ENCODE measurements at places on chromosomes 3 and 15.

- no peak for DNase-seq
These were observed 15.3 kb downstream of the RAB43 start for GRCh38 chr3:129106320-129106719.

- no peak for DNase-seq
These were observed 279.9 kb upstream of the UMPS start for GRCh38 chr3:124450366-124450765.

GRCh38 chr3:58731673-58732072 lies 65.1 kb upstream of the FAM3D start:
- DNase-seq, result no peak

- DNase-seq, result no peak
These were observed 260.7 kb downstream of the PLOD2 start for GRCh38 chr3:145900056-145900829.

- DNase-seq, result no peak
These were observed 24.3 kb upstream of the FBXL22 start for GRCh38 chr15:63572749-63573464.

DNA sequence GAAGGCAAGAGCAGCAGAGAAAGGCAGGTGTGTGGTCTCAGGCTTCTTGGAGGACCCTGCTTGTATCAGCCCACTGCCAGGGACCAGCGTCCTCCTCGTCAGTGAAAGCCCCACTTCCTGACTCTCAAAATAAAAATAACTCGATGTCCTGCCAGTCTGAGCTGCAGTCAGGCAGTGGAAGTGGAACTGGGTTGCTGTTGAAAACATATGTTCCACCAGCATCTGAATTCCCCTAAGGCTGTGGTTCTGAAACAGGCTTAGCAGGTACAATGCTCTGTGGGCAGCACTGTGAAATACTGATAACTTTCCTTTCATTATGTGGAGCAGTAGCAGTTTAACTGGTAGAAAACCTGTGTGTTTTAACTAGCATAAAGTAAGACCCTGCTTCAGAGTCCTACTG lies 121.6 kb upstream of the EIF1B start:
- DNase-seq, result no peak

DNA sequence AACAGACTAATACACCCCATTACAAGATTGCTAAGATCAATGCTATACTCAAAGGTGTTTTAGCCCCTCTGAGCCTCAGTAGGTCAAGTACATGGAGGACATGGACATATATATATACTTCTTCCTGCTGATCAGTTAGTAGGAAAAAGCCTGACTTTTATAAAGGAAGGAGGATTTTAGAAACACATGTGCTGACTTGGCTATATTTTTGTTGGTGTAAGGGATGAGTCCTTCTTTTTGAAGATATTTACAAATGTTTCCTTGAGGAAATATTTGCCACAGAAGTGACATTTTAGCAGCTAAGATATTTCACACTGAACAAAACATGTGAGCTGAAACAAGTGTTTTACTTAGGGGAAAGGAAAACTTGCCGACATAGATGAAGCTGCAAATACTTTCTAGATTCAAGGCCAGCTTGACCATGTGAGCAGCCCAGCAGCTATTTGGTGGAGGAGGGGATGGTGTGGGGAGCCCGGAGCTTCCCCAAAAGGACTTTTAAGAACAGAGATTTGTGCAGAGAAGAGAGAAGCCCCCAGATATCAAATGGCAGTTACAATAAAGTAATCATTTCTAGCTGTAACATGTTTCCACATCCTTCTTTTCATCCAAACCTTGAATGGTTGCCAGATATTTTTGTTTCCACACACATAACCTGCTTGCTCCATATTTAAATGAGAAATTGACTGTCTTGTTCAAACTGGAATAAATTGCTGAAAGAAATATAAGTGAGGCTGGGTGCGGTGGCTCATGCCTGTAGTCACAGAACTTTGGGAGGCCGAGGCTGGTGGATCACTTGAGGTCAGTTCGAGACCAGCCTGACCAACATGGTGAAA lies 111.7 kb upstream of the NR2F2 start:
- DNase-seq, result no peak

- no peak for DNase-seq
These were observed 172.6 kb downstream of the SATB1 start for GRCh38 chr3:18252578-18252977.

DNA sequence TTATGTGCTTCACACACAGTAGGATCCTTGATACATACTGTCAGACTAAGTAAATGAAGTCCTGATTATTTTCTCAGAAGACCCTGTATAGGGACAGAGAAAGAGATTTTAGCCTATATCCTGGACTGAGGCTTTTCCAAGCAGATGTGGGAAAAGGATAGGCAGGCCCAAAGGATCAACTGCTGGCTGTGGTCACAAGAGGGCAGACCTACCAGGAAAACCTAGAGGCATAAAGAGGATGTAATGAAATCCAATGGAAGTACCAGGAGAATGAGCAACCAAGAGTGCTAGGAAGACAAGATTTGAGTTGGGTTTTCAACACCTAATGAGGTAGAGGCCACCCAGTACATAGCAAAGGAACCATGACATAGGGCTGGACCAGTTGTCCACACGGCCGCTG lies 23.1 kb downstream of the DCLK3 start:
- no peak for DNase-seq

- DNase-seq, result no peak
These were observed 20.7 kb upstream of the SPESP1 start for GRCh38 chr15:68909601-68910100.

- peak; percentile 40 for DNase-seq
These were observed 1.7 kb upstream of the NME9 start for GRCh38 chr3:138331143-138331894.

- DNase-seq, result peak; percentile 10
These were observed 3.6 kb upstream of the TNK2 start for GRCh38 chr3:195911946-195912270.

DNA sequence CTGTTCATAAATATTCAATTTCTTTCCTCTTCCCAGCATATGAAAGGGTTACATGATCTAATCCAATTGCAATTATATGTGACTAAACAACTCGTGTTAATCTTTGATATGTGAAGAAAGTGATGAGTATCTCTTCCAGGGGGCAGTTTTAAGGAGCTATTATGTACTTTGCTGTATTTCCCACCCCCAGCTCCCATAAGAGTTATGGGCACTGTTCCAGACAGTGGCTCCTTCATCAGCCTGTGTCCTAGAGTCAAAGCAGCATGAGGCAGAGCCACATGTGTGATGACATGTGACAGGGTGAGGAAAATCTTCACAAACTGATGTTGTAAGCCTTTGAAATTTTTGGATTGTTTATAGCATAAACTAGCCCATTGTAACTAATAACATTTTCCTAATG lies 315.4 kb downstream of the DIPK2A start:
- no peak for DNase-seq

- no peak for DNase-seq
These were observed 616.1 kb downstream of the OTOL1 start for GRCh38 chr3:162112719-162113118.

GRCh38 chr3:61858054-61858453 lies 296.7 kb downstream of the PTPRG start:
- no peak for DNase-seq

DNA sequence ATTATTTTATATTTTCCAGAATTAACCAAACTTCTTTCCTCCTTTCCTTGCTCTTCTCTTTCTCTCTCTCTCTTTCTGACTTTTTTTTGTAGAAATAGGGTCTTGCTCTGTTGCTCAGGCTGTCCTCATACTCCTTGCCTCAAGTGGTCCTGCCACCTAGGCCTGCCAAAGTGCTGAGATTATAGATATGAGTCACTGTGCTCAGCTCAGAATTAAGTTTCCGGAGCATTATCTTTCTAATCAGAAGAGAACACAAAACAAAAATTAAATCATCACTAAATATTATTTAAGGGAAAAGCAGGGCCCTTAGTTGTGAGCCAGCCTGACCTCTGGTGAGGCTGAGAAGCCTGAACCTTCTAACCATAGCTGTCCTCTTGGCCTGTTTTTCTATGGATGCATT lies 168.2 kb downstream of the SOX2 start:
- no peak for DNase-seq

DNA sequence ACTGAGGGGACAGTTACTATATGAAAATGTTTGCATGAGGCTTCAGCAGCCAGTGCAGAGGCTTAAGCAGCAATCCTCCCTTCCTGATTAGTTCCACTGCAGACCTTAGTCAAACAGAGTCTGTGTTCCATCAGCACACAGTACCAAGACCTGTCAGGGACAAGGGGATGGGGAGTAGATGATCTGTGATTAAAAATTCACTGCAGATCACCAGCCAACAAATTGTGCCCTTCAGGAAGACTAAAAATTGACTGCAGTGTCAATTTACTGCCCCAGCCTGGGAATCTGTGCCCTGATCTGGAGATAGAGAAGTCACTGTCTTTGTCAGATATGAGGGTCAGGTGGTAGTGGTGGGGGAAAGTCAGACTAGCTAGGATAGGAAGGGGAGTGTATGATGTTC lies 13.8 kb upstream of the NMNAT3 start:
- DNase-seq, result no peak

GRCh38 chr3:133998691-133999241 lies 31.0 kb downstream of the SLCO2A1 start:
- DNase-seq, result no peak

DNA sequence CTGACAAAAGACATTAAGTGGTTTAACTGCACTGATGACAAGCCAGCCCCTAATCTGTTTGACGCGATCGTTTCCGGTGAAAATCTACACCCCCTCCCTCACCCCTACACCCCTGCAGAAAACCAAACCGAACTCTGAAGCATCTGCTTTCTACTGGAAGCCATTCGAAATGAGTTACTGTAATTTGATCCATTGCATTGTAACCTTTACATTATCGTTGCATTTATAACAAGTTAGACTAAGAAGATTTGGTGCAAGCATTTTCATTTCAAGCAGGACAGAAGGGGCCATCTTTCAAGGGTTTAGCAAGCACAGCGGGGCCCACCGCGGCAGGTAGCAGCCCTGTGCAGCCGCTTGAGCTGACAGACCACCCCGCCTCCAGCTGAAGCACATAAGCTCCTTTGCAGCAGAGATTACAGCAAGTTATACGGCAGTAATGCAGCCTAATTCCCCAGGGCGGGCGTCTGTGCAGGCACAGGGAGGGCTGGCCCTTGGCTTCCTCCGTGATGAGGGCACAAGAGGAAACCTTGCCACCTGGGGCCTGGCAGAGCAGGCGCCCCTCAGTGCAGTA lies 79.3 kb downstream of the CHSY1 start:
- no peak for DNase-seq

- DNase-seq, result no peak
These were observed 173.4 kb downstream of the SERPINI1 start for GRCh38 chr3:167908746-167909503.

GRCh38 chr15:76311100-76311953 lies at the start of gene ETFA:
ETFA (minus strand) TSS chr15:76311469; CDS start chr15:76311388, 81 bp downstream.
- peak; percentile 98 for DNase-seq

DNA sequence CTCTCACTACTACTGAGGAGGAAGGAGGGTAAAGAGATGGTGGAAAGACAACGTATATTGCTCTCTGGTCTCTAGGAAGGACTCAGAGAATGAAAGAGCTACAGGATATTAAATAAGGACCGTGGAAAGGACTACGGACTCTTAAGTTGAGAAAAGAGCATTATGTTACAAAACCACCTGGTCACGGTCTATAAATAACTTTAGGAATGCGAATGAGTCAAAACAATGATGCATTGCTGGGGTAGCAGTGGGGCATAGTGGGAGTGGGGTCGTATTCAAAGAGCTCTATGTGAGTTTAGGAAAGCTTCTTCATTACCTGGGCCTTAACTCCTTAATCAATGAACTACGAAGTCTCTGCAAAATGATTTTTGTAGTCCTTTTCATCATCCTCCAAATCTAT lies 295.7 kb upstream of the SOX14 start:
- DNase-seq, result no peak

All from AG08396 (cell line).